ENCODE measurements at places on chromosomes 2 and 18.

GRCh38 chr2:44295633-44296359, 20.5 kb downstream of the SLC3A1 start:
- DNase-seq = no peak

DNA sequence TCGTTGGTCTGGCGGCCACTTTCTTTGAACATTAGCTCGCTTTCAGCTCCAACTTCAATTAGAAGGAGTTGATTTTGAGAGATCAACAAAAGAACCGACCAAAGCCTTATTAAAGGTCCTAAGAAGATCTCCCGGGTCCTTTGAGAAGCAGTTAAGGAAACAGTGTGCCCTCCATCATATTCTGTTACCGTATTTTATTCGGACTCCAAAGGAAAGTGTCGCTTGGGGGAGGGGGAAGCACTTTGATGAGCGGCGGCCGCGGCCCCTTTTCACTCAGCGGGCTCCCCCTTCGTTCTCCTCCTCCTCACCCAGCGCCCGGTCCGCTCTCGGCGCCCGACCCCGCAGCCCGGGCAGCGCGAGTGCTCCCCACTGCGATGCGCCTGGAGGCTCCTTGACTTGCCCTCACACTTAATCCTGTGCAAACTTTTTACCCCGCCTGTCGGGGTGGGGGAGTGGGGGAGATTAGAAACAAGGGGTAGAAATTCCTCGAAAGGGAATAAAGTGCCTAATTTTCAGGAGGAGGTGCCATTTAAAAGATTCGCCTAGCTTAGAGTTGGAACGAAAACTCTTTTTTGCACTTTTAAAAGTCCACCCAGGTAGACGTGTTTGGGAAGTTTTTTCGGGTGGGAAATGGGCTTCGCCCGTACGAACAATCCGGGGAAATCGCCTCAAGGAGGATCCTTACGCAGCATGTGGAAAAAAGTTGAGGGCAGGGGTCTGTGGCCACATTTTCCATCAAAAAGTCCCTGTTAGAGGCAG, 1.2 kb upstream of the OTX1 start:
- no peak for DNase-seq

GRCh38 chr18:49022311-49023161, 71.8 kb upstream of the SMAD7 start:
- DNase-seq = no peak

GRCh38 chr2:236715491-236715961, 145.9 kb downstream of the ACKR3 start:
- DNase-seq = no peak

DNA sequence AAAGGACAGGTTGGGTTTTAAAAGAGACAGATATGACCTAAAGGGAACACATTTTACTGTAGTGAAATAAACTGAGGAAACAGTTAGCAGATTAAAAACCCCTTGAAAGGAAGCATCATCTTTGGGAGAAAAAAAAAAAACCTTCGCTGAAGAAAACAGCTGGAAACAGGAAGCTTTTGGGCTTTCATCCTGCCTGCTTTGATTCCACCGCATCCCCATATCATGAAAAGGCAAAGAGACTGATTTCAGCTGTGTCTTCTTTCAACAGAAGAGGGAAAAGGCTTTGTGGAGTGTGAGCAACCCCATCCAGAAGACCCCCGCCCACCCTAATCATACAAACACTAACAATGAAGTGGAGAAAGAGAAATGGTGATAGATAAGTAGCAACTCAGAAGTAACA, 86.4 kb downstream of the TCF4 start:
- no peak for DNase-seq

- DNase-seq = no peak
Observed at GRCh38 chr2:208037564-208038487, 12.5 kb upstream of the PLEKHM3 start.

- no peak for DNase-seq
Observed at GRCh38 chr2:217849154-217849975, 153.4 kb downstream of the TNS1 start.

DNA sequence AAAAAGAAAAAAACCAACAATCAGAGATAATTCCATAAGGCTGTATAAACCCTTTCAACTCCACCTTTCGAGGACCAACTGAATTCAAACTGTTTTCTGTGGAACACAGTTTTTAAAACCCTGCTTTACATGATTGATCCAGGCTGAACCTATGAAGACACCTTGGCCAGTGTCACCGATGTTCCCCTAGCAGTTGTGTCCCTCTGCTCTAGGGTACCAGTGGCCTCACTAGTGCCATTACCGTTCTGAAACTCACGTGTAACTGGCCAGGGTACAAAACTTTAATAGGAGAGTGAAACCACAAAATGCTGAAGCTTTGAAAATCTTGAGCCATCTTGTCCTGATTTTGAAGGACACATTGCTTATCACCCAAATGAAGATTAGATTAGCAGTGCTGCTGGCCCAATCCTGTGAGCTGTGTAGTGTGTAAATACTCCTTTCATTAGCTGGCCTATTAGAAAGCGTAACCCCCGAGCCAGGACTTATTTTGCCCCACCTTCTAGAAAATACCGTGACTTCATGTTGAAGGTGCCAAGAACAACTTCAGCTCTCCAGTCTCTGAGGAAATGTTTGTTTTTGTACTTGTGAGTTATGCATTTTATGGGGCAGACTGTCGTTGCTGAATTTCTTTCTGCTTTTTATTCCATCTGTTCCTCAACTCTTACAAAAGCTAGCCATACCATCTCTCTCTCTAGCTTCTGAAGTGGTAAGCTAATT, 147.8 kb upstream of the MAP3K20 start:
- DNase-seq = no peak

GRCh38 chr2:217897091-217897715, 105.6 kb downstream of the TNS1 start:
- DNase-seq = no peak

GRCh38 chr2:109266496-109266895, 137.5 kb downstream of the SH3RF3 start:
- no peak for DNase-seq

Data from HuH-7.5 (cell line).